ENCODE measurements at places on chromosomes 11 and 22.

- DNase-seq: no peak
Measured at GRCh38 chr11:1161410-1162137, 3.8 kb downstream of the MUC5AC start.

GRCh38 chr22:48428631-48429371, 1398.9 kb downstream of the BRD1 start:
- no peak for DNase-seq

DNA sequence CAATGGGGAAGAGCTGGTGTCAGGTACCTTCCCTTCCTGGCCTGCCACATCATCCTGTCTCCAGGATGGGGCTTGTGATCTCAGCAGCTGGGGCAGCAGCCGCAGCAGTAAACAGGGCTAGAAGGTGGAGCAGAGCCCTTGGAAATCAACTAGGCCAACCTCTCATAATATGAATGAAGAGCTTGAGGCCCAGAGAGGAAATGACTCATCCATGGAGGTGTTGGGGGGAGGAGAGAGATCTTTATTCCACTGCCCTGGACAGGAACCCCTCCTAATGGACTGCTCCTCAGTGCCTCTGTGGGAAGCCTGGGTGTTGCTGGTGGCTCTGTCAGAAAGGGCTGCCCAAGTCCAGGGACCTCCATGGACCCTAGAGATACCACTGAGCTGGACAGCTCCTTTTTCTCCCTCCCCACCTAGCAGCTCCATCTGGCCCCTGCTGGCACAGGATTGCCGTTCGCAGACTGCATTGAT, 111.8 kb downstream of the OSBP2 start:
- DNase-seq: no peak

DNA sequence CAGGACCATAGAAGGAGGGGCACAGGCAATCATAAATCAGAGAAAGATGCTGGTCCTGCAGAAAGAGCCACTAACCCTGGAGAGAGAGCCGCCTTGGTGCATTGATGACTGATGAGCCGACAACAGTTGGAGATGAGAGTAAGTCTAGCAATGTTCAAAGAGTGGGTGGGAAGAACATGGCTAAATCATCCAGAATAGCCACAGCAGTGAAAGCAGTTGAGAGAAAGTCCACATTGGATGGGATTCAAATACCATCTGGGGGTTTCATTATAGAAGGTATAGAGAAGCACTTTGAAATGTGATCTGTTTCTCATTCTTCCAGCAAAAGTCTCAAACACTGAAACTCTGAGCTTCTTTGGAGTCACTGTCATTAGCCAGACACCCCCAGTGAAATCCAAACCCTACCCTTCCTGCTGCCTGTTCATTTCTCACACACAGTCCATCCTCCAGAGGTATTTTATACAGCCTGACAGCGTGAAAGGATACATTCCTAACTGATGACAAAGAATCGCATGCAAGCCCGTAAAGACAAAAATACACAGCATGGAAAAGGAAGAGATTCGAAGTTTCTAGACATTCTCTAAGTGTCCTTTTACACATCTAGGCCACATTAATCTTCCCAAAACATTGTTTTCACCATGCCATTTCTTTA, 303.1 kb upstream of the MPPED2 start:
- no peak for DNase-seq

DNA sequence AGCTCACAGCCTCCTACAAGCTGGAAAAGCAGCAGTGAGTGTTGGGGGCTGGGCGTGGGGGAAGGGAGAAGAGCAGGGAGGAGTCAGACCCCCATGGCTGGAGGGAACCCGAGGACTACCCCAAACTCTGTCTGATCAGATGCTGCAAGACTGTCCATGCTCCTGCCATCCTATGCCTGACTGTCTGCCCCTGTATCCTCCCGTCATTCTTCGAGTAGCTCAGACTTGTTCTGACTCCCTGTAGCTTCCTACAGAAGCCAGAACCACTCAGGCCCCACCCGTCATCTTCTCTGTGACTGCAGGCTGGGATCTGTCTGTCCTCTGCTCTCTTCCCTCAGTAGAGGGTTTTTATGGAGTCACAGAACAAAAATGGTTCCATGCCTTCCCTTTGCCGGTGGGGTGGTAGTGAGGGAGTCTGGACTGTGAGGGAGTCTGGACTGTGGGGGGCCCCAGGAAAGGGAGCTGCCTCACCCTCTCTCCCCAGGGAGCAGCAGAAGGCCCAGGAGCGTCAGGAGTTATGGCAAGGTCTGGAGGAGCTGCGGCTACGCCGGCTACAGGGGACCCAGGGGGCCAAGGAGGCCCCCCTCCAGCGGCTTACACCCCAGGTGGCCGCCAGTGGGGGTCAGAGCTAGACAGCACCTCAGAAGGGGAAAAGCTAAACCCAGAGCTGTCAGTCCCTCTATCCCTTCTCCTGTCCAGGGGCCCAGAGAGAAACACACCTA, 2.3 kb downstream of the GPHA2 start:
- DNase-seq: no peak

GRCh38 chr11:117704395-117705100, 92.5 kb downstream of the DSCAML1 start:
- DNase-seq: no peak

- no peak for DNase-seq
Measured at GRCh38 chr22:38959590-38959989, 2.2 kb downstream of the APOBEC3A start.

- DNase-seq: no peak
Measured at GRCh38 chr11:73423506-73423905, 47.3 kb downstream of the RELT start.

GRCh38 chr22:20653795-20654342, 120.0 kb upstream of the SERPIND1 start:
- DNase-seq: no peak

Measured in NAMALWA (cell line).